ENCODE measurements at places on chromosomes 1 and 21.
A peak's percentile ranks its signal among the peaks of the same experiment; 100 is the strongest.

GRCh38 chr1:110565565-110565964 is 40.6 kb downstream of the KCNA2 start:
- DNase-seq: no peak

DNA sequence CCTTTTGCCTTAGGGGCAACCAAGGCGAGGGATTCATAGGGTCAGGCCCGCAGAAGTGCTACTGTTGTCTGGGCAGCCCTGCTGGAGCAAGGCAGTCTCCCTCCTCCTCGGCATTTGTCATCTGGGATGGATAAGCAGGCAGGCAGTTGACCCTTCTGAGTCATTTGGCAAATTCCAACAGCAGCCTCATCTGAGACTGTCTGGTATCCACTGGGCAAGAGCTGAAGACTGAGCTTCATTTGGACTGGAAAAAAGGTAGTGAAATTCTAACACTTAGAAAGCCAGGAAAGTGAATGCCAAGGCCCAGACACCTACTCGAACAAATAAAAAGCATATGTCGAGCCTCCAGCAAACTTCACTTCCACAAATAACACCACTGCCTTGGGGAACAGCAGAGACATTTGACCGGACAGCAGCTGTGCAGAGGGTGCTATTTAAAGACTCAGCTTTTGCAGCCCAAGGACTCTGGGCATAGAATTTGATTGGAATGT is 4.0 kb upstream of the ZBTB40 start:
- DNase-seq: no peak

DNA sequence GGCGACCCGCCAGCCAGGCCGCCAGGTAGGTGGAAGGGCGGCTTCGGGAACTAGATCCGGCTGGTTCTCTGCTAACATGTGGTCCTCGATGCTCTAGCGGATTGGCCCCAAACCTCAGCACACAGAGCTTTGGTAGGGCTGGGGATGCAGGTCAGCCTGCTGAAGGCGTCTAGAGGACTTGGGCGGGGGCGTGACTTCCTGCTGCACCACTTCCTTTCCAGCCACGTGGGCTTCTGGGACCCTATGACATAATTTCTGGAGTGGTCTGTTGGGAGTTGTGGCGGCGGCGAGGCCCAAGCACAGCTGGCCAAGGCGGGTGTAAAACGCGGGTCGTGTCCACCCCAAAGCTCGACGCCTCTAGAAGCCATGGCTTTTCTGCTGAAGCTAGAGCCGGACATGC is 124.5 kb downstream of the ATF6 start:
- no peak for DNase-seq

DNA sequence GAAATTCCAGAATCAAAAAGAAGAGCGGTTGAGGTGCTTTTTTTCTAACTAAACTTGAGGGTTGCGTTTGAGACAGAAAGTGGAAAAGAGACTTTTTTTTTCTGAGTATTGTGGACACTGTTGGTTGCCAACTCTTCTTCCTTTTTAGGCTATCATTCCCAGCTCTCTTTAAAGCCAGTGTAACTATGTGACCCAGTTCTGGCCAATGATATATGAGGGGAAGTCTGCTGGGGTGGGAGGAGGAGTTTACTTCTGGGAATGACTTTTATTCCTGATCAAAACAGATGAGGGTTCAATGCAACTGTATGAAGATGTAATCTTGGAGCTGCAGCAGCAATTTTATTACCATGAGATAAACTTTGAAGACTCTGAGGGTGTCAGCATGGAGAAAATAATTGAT is 17.3 kb upstream of the NMNAT2 start:
- DNase-seq: no peak

DNA sequence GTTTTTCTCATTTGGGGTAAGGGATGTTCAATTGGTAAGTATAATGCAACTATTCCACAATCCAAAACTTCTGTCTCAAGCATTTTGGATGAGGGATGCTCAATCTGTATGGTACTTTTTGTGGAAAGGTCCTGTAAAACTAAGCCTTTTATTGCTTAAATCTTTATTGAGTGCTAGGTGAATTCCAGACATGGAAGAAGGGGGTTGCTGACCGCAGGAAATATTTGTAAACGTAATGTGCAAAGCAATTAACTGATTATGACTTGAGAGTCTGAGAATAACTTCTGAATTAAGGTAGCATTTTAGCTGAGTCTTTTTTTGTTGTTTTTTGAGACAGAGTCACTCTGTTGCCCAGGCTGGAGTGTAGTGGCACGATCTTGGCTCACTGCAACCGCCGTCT is 3.1 kb downstream of the AKIRIN1 start:
- no peak for DNase-seq

DNA sequence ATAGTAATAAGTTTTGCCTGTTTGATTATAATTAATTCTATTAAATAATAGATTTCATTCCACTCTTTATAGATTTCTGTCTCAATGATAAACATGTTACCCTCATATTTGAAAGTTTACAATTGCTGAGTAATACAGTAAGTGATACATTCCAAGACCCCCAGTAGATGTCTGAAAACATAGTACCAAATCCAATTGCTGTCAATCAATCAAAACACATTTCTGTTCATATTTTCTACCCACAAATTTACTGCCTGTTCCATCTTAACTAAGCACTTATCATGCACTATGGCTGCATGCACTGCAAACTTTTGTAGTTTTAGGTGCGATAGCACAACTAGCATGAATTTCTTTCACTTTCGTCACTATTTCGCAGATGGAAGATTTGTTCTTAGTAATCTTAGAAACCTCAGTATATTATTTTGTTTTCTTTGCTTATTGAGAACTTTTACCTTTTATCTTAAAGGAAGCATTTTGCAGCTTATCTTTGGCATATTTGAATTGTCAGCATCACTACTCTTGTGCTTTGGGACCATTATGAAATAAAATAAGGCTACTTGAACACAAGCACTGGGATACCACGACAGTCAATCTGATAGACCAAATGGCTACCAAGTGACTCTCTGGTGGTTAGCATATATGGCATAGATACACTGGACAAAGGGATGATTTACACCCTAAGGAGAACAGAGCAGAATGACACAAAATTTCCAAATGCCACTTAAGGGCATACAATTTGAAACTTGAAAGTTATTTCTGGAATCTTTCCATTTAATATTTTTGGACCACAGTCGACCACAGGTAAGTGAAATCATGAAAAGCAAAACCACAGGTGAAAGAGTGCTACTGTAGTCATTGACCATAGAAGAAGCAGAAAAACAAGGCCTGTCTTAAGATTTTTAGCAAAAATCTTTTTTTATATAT is 67.6 kb downstream of the RGS13 start:
- DNase-seq: no peak

DNA sequence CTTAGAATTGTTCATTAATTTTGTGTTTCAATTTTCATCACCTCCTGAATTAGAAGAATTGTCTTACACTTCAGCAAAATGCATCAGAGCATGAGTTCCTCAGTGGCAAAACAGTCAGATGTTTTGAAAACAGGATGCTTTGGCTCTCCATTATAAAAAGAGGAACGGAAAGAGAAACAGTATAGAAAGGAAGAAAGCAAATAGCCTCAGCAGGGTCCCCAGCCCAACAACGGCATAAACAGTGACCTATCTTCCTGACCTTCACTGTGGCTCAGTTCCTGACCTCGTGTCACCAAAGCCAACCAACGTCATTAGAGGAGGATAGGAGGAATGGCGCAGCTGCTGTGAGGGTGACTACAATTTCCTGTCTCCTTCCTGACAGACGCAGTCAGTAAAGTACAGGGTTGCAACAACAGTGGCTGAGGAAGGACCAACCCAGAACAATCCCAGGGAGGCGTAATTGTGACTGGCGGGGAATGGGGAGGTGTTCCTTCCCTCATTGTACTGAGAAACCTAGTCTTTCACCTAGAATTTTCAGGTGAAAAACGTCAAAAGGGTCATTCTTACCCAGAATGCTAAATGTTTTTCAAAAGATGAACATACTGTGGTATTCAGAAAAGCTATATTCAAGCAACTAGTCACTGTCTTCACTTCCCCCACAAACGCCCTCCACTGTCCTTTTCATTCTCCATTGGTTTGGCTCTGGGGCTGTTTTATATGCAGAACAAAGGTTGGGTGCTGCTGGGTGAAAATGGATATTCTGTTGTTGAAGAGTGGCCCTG is 197.9 kb upstream of the SGIP1 start:
- peak; percentile 93 for DNase-seq

DNA sequence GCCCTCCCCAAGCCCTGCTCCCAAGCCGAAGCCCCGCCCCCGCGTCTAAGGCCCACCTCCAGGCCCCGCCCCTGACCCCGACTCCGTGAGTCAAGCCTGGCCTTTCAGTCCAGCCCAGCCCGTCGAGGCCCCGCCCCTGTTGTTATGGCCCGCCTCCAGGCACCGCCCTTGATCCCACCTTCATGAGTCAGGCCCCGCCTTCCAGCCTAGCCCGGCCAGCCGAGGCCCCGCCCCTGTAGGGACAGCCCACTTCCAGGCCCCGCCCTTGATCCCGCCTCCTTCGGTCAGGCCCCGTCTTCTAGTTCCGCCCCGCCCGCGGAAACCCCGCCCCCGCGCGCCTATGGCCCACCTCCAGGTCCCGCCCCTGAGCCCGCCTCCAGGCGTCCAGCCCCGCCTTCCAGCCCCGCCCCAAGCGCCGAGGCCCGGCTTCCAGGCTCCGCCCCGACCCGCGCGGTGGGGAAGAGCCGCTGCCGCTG is 247 bp upstream of the DOP1B start:
- DNase-seq: peak; percentile 99

DNA sequence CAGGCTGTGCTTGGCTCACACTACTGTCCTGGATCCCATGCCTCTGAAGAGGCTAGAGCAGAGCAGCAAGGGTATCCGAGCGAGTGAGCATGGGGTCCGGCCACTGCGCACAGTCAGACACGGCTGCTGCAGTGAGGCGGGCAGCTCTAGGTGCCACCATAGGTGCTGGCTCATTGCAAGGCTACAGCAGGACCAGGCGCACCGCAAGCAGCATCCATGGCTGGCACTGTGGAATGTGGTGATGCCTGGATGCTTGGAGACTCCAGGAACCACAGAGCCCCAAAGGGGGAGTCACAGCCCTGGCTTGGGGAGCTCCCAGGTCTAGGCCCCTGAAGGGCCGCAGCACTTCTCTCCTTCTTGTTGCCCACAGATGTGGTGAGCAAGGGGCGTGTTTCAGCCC is 47.2 kb downstream of the ATP6V1G3 start:
- no peak for DNase-seq

GRCh38 chr21:33032434-33033047 is 6.8 kb downstream of the OLIG2 start:
- DNase-seq: no peak

DNA sequence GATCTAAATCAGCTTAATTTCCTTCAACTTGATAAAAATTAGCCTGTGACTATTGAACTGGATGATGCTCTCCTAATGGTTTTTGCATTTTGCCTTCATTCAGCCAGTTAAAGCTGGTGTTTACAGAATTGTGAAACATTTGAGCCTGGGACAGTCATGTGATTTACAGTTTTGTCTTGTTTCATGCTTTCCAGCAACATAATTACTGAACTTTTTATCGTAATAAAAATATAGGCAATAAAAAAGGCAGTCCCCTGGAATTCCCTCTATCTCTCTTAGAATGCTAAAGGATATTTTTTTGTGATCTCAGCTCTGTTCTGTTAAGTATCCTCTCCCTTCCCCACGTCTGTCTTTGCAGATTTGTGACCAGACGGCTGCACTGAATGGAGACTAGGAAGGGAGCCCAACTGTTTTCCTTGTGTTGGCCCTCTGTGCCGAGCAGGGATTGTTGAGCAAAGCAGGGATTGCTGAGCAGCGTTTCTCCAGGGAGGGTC is 70.3 kb upstream of the RGL1 start:
- no peak for DNase-seq

DNA sequence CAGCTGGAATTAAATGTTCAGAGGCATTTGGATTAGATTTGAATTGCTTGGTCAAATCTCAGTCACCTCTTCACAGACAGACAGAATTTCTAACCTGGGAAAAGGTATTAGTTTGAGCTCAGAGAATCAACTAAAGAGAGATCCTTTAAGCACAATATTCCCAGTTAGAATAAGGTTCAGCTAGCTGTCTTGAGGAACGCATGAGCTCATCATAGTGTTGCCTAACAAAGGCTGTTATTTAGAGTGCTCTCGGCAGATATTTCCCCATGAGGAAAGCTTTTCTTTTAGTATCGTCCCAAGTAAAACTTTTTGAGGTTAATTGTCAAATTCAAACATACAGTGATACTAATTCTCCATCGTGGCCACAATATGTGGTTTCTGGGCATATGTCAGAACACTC is 269.9 kb downstream of the HLX start:
- no peak for DNase-seq

GRCh38 chr1:235832011-235832410 is 34.7 kb downstream of the LYST start:
- no peak for DNase-seq

GRCh38 chr1:66295803-66296202 is 238.2 kb upstream of the SGIP1 start:
- no peak for DNase-seq

- DNase-seq: no peak
Observed at GRCh38 chr21:43004926-43005325, 30.6 kb downstream of the PKNOX1 start.

All from CD4-positive, alpha-beta T cell treated with Interleukin-15 for 4 hours (primary cell).